ENCODE measurements at places on chromosomes 11 and 22.

DNA sequence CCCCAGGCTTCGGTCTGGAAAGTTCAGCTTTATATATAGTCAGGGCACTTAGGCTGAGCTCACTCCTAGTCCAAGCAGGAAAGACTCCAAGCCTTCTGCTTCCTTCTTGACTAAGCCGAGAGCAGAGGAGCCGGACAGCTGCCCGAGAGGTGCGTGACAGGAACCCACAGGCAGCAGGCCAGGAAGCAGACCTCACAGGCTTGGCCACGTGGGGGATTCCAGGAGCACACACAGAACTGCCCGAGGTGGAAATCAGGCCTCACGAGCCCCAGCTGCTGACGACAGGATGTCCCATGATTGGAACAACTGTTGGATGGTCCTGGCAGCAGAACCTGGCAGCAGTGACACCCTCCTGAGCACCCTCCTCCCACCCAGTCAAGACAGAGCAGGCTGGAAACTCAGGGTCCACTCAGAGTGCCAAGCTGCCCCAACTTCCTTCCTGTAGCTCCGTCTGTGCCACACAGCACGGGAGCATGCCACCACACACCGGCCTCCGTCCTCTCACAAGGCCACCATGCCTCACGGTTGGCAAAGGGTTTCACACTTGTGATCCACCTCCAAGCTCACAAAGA lies 5.4 kb downstream of the PLA2G6 start:
- peak; percentile 90 for DNase-seq

GRCh38 chr11:96235751-96236150 lies 107.2 kb downstream of the MAML2 start:
- no peak for DNase-seq

GRCh38 chr11:69013009-69013951 lies at the start of gene MRGPRF:
TSS of gene MRGPRF (minus strand) at chr11:69013246. CDS start at chr11:69009901, 3,345 bp downstream.
- no peak for DNase-seq

DNA sequence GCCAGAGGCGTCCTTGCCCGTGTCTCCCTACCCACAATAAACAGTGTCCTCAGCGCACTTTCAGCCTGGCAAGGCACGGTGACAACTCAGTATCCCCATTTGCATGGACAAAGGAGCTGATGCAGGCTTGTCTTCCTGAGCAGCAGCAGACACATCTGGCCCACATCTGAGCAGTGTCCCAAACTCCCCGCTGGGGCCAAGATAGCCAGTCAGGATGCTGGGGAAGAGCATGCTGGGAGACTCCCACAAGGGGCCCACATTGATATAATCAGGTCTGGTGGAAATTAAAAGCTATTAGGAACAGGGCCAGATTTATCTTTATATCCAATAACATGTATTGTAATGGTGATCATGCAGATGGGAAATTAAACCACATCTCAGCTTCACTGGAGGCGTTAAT lies 24.7 kb downstream of the DSCAML1 start:
- no peak for DNase-seq

GRCh38 chr11:119011476-119012053 lies 6.6 kb downstream of the RPS25 start:
- DNase-seq: no peak

Data from skeletal muscle cell (primary cell).